ENCODE measurements at places on chromosomes 13 and 19.

GRCh38 chr19:12880551-12881171, 588 bp downstream of the DNASE2 start:
- DNase-seq: peak; percentile 30
- H3K4me3 ChIP-seq: peak overlapping the region; percentile 89
- H3K27ac ChIP-seq: peak overlapping the region; percentile 66

DNA sequence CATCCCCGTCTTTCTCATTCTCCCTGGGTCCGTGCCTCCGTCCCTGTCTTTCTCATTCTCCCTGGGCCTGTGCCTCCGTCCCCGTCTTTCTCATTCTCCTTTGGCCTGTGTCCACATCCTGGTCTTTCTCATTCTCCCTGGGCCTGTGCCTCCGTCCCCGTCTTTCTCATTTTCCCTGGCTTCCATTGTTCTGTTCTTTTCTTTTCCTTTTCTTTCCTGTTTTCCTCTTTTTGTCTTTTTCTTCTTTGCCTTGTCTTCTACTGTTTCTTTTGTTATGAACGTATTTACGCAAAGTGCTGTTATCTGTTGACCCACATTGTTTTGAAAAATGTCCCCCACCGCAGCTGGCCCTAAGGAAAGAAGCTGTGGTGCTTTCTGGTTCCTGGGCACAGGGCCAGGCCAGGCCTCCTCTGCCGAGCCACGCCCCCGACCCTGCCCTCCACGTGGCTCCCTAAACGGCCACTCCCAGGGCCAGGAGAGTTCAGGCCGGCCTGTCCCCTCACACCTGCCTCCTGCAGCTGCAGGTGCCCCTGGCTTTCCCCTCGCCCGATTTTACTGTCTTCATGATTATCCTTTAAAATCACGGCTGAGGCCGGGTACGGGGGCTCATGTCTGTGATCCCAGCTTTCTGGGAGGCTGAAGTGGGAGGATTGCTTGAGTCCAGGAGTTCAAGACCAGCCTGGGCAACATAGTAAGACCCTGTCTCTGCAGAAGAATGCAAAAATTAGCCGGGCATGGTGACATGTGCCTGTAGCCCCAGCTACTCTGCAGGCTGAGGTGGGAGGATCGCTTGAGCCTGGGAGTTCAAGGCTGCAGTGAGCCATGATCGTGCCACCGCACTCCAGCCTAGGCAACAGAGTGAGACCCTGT, 14.0 kb upstream of the TMPRSS9 start:
- no peak overlapping the region for H3K27ac ChIP-seq
- H3K36me3 ChIP-seq: no peaks in the 10 kb centered on the region
- H3K27me3 ChIP-seq: no peaks in the 10 kb centered on the region
- DNase-seq: no peak
- H3K4me3 ChIP-seq: no peak overlapping the region

- no peak overlapping the region for H3K27ac ChIP-seq
- H3K27me3 ChIP-seq: no peaks in the 10 kb centered on the region
These were observed 31.2 kb downstream of the RCBTB2 start for GRCh38 chr13:48501705-48502104.

- H3K4me3 ChIP-seq: no peak overlapping the region
- no peak for DNase-seq
- H3K27me3 ChIP-seq: no peaks in the 10 kb centered on the region
- no peaks in the 10 kb centered on the region for H3K36me3 ChIP-seq
- no peaks in the 10 kb centered on the region for H3K4me1 ChIP-seq
These were observed 1781.7 kb upstream of the PRR20A start for GRCh38 chr13:55359067-55359466.

DNA sequence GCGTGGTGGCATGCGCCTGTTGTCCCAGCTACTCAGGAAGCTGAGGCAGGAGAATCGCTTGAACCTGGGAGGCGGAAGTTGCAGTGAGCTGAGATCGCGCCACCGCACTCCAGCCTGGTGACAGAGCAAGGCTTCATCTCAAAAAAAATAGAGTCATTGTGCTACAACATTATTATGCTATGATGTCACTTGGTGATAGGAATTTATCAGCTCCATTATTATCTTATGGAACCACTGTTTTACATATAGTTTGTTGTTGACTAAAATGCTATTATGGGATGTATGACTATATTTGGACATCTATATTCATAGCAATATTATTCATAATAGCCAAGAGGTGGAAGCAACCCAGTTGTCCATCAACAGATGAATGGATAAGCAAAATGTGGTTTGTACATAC, 26.4 kb upstream of the SLC7A1 start:
- H3K27me3 ChIP-seq: peaks cover 10% of the 10 kb centered on the region
- DNase-seq: no peak

DNA sequence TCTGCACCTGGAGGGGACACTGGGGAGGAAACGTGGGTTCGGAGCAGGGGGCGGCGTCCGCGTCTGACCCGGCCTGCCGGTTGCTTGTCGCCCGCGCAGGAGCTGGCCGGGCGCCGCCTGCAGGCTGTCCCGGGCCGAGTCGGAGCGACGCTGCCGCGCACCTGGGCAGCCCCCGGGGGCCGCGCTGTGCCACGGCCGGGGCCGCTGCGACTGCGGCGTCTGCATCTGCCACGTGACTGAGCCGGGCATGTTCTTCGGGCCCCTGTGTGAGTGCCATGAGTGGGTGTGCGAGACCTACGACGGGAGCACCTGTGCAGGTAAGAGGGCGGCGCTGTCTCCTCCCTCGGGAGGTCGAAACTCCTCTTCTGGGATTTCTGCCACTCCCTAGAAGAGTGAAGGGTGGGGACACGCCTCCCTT, 1.3 kb downstream of the ITGBL1 start:
- H3K4me3 ChIP-seq: no peak overlapping the region
- no peaks in the 10 kb centered on the region for H3K36me3 ChIP-seq
- H3K27ac ChIP-seq: no peak overlapping the region
- peaks cover 21% of the 10 kb centered on the region for H3K27me3 ChIP-seq
- peaks cover 3% of the 10 kb centered on the region for H3K4me1 ChIP-seq

- no peak overlapping the region for H3K27ac ChIP-seq
- no peak for DNase-seq
- no peak overlapping the region for H3K4me3 ChIP-seq
- peaks cover 76% of the 10 kb centered on the region for H3K27me3 ChIP-seq
These were observed 4.9 kb downstream of the GSX1 start for GRCh38 chr13:27797228-27797624.

- no peaks in the 10 kb centered on the region for H3K36me3 ChIP-seq
- no peaks in the 10 kb centered on the region for H3K4me1 ChIP-seq
- no peak overlapping the region for H3K27ac ChIP-seq
- H3K4me3 ChIP-seq: no peak overlapping the region
These were observed 229.5 kb downstream of the UQCRFS1 start for GRCh38 chr19:28983430-28983829.

DNA sequence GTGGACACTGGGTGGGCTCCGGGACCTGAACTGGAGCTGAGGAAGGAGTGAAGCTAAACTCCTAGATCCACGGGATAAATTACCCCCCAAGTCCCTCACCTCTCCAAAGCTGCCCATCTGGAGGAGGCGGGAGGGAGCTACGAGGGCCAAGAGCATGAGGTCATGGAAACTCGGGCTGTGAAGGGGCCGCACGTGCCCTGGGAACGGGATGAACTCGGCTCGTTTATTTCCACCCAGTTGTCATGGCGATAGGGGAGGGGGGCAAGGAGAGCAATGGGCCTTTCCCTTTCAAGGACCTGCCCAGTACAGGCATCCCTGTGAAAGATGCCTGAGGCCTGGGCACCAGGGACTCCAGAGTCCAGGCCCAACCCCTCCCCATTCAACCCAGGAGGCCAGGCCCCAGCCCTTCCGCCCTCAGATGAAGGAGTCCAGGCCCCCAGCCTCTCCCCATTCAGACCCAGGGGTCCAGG, 3.8 kb downstream of the PPP1R12C start:
- H3K27ac ChIP-seq: no peak overlapping the region
- no peak overlapping the region for H3K4me3 ChIP-seq
- H3K27me3 ChIP-seq: no peaks in the 10 kb centered on the region
- H3K4me1 ChIP-seq: peaks cover 23% of the 10 kb centered on the region
- H3K36me3 ChIP-seq: peaks cover 20% of the 10 kb centered on the region

DNA sequence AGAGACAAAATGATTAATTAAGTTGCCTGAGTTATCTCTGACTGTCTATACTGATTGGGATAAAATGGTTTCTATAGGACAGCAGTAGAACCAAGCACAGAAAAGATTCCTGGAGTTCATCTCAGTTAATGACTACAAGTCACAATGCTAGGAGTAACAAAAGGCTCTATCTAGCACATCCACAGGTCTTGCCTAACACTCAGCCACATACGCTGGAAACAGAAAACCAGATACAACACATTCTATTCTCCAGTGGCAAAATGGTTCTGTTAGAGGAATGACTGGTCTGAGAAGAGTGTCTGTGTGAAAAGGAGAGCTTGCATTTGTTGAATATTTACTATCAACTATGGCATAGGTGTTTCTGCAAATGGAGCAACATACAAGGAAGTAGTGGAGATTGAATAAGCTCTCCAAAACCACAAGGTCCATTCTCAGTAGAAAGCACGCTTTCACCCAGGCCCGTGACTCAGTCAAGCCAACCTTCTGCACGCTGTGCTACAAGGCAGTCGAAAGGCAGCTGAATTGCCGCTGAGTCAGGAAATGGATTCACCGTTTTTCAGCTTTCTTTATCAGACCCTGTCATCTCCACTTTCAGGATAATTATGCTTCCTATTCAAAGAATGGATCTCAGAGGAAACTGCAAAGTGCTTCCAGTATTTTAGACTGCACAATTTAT, 761.5 kb downstream of the EFNB2 start:
- no peak overlapping the region for H3K27ac ChIP-seq
- H3K4me1 ChIP-seq: no peaks in the 10 kb centered on the region
- H3K4me3 ChIP-seq: no peak overlapping the region
- no peaks in the 10 kb centered on the region for H3K27me3 ChIP-seq
- peak; percentile 11 for DNase-seq
- H3K36me3 ChIP-seq: no peaks in the 10 kb centered on the region

DNA sequence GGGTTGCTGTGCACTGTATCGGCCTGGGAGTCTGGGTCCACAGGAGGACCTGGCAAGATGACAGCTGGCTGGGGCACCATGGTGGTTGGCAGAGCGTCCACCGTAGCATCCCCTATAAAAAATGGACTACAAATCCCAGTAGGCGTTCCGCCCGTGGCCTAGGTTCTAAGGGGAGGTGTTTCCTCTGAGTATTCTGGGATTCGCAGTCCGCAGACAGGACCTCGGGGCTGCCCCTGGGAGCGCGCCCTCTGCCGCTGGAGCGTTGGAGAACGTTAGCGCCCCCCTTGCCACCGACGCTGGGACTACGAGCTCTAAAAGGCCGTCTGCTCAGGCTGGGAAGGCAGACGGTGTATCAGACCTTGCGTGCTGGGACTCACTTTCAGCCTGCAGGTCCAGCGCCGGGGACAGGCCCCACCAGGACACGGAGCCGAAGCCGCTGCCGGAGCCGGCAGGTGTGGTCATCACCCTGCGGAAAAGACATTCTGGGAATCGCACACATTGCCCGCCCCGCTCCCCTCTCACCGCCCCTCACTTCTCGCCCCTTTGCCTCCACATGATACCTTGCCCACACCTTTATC, 372 bp downstream of the DNAAF3 start:
- no peak overlapping the region for H3K27ac ChIP-seq
- peak; percentile 53 for DNase-seq
- H3K27me3 ChIP-seq: peaks cover 48% of the 10 kb centered on the region

DNA sequence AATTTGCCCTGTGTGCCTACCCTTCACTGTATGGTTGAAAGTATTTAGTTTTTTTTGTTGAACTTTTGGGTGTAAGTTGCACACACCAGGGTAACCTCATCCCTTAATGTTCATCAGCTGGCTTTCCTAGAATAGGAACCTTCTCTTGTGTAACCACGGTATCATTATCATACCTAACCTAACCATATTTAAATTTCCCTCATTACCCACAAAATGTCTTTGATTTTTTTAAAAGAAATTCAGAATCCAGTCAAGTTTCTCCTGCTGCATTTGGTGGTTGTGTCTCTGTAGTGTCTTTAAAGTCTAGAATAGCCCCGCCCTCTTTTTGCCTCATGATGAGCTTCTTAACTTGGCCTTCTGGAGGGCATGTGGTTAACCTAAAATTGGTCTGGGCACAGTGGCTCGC, 80.3 kb downstream of the RYR1 start:
- no peak overlapping the region for H3K27ac ChIP-seq
- no peak overlapping the region for H3K4me3 ChIP-seq
- H3K36me3 ChIP-seq: no peaks in the 10 kb centered on the region
- no peaks in the 10 kb centered on the region for H3K27me3 ChIP-seq
- peak; percentile 27 for DNase-seq

DNA sequence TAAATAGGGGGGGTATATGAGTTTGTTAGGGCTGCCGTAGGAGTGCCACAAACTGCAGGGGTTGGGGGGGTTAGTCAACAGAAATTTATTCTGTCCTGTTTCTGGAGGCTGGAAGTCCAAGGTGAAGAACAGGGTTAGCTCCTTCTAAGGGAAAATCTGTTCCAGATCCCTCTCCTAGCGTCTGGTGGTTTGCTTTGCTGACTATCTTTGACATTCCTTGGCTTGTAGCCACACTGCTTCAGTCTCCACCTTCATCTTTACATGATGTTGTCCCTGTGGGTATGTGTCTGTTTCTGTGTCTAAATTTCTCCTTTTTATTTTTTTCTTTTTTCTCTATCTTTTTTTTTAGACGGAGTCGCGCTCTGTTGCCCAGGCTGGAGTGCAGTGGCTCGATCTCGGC, 8.1 kb upstream of the ICAM1 start:
- DNase-seq: no peak
- peaks cover 6% of the 10 kb centered on the region for H3K36me3 ChIP-seq
- H3K4me3 ChIP-seq: no peak overlapping the region
- peaks cover 26% of the 10 kb centered on the region for H3K4me1 ChIP-seq
- no peaks in the 10 kb centered on the region for H3K27me3 ChIP-seq
- H3K27ac ChIP-seq: no peak overlapping the region

GRCh38 chr13:79340490-79340889, 65.6 kb downstream of the RBM26 start:
- H3K27me3 ChIP-seq: no peaks in the 10 kb centered on the region
- peaks cover 30% of the 10 kb centered on the region for H3K36me3 ChIP-seq
- DNase-seq: no peak
- H3K4me1 ChIP-seq: peaks cover 3% of the 10 kb centered on the region
- H3K4me3 ChIP-seq: no peak overlapping the region

GRCh38 chr19:23481043-23481442, 85.8 kb upstream of the ZNF91 start:
- peaks cover 3% of the 10 kb centered on the region for H3K27me3 ChIP-seq
- H3K27ac ChIP-seq: no peak overlapping the region
- no peak overlapping the region for H3K4me3 ChIP-seq
- peaks cover 1% of the 10 kb centered on the region for H3K36me3 ChIP-seq

GRCh38 chr19:57814505-57815246, at the start of gene ZNF552:
Gene ZNF552, minus strand, starts transcription at chr19:57814913. Its CDS starts 170 bp downstream, at chr19:57814743.
- H3K27me3 ChIP-seq: no peaks in the 10 kb centered on the region
- H3K4me3 ChIP-seq: peak within 1 kb of the TSS; percentile 91
- peaks cover 34% of the 10 kb centered on the region for H3K4me1 ChIP-seq
- peak; percentile 85 for DNase-seq
- H3K36me3 ChIP-seq: peaks cover 15% of the 10 kb centered on the region
- peak within 1 kb of the TSS; percentile 84 for H3K27ac ChIP-seq

Data from activated CD4-positive, alpha-beta memory T cell treated with anti-CD3 and anti-CD28 coated beads for 36 hours (primary cell).